ENCODE measurements at places on chromosomes 6 and 20.

DNA sequence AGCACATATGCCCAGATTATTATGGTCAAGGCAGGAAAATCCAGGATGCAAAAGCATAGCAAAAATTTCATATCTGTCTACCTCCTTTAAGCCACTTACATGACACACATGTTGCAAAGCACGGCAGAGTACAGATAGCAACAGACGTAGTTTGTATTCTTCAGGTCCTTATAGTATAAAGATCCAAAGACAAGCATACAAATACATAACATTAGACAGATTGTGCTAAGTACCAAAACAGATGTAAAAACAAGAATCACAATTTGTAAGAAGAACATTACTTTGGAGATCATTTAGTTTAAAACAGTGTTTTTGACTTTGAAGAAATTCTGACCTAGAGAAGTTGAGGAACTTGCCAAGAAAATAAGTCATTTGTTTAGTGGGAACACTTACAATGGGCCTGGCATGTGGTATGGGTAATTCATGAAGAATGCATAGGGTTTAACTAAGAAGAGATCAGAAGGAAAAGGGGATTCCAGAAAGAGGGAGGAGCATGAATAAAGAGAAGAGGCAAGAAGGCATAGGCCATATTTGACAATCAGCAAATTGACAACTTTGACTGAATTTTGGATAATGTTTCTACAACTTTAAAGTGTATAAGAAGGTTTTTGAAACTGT is 30.6 kb upstream of the LMBRD1 start:
- DNase-seq: no peak

DNA sequence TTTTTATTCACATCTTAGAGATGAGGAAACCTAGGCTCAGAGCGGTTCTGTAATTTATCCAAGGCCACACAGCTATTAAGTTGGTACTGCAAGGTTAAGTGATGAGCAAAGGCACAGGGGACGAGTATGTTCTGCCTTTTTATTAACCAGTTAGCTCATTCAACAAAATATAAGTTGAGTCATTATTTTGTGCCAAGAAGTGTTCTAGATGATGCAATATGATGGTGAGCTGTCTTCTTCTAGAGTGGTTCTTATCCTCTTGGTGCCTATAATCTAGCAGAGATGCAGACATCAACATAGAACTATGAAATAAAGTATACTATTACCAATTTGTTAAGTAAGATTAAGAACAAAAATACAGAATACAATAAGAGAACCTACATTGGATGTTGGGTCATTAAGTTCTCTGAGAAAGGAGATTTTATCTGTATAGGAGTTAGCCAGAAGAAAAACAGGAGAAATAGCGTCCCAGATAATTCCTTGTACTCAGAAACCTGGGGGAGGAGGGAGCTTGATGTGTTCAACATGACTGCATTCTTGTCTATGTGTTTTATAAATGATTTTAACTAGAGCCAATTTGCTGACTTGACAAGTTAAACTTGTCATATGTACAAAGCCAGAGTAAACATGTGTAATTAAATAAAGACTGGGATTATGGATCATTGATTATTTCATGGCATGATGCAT is 122.3 kb downstream of the TBXT start:
- no peak for DNase-seq

- no peak for DNase-seq
Observed at GRCh38 chr6:156776470-156776839, 723 bp upstream of the ARID1B start.

- no peak for DNase-seq
Observed at GRCh38 chr20:19966840-19967239, 50.3 kb upstream of the NAA20 start.

DNA sequence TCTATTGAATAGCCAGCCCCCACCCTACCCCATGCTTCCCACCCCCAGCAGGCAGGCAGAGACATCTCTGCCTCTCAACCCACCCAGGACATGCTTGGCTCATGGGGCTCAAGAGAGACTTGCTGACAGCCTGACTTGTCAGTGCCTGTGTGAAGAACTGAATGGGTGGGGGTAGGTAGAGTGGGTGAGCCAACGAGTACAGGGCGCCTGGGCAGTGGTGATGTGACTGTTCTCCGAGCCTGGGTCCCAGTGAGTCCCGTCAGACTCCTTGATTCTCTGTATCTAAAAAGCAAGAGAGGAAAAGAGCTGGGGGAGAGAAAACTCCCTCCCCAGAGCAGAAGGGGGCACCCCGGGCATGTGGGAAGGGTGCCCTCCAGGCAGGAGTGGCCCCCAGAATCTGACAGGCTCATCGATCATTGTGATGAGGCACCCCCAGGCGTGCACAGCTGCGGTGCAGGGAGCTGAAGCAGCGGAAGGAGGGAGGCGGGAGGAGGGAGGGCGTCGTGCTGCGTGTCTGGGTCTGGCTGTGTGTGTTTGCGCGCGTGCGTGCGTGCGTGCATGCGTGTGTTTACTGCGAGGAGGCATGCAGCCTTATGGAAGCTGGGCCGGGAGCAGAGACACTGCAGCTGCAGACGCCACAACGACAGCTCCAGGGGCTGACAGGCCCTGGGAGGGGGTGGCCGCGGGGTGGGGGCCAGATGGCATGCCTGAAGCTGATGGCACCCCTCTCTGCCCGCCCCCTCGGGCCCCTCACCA is 40.2 kb downstream of the FOXP4 start:
- no peak for DNase-seq

- DNase-seq: no peak
Observed at GRCh38 chr6:169237496-169238134, 16.0 kb downstream of the THBS2 start.

DNA sequence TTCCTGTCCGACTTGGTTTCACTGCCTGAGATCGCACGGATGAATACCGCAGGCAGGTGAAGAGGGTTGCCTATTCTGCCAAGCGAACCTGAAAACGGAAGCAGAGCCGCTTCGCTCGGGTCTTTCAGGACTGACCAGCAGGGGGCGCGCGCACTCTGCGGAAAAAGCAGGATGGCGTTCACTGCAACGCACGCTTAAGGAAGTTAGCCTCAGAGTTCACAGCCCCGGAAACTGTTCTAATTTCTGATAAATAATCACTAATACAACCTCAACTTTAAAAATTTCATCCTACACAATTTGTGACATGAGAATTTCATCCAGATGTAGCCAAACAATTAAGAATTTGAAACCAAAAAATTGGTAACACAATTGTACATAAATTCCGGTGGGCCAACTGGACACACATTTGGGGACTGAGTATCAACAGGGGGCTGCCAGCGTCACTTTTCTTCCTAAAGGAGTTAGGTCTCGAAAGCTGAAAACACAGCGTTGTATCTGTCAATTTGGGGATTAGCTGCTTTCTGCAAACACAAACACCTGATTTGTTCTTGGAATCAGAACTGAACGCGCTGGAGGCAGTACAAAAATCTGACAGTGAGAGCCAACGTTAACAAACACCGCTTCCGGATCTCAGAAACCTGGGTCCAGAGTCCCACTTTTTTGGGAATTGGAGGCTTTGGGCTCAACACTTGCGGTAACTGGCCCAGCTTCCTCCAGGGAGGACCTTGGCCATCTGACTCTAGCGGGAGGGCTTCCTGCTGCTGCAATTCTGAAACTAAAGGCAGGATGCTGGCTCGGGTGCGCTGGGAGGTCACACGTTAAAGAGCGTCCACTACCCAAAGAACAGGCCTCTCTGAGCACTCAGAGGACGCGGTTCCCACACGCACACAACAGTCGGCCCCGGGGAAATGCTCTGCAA is 8.8 kb downstream of the PXDC1 start:
- DNase-seq: no peak

- DNase-seq: no peak
Observed at GRCh38 chr20:7980332-7981046, 39.1 kb downstream of the TMX4 start.

GRCh38 chr6:17596085-17596484 is 4.0 kb upstream of the FAM8A1 start:
- DNase-seq: no peak

GRCh38 chr6:111806561-111807497 is 66.4 kb downstream of the FYN start:
- DNase-seq: no peak

DNA sequence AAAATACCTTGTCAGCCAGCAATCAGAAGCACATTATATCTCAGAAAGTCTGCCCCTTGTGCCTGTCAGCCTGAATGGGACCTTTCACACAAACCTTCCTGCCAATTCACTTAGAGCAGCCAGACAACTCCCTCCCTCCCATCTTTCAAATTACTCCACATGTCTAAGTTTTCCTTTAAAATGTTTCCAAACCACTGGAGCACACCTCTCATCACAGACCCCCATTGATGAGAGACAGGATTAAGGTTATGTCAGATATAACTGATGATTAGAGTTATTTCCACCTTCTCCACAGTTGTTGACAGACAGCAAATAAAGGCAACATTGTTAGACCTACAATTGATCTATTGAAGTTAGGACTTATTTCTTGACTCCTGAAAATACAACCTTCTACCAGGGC is 408.4 kb downstream of the PLCB1 start:
- DNase-seq: no peak

DNA sequence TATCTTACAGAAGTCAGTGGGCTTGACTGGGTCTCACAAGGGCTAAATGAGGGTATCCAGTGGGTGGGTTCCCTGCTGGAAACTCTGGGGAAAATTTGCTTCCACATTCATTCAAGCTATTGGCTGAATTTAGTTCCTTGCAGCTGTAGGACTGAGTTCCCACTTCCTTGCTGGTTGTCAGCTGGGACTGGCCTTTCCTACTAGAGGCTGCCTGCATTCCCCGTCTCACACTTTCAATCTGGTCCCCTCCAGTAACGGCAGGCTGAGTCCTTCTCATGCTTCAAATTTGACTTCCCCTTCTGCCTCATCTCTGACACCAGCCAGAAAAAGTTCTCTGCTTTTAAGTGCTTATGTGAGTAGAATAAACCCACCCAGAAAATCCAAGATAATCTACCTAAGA is 4.4 kb downstream of the CSNK2A1 start:
- no peak for DNase-seq

DNA sequence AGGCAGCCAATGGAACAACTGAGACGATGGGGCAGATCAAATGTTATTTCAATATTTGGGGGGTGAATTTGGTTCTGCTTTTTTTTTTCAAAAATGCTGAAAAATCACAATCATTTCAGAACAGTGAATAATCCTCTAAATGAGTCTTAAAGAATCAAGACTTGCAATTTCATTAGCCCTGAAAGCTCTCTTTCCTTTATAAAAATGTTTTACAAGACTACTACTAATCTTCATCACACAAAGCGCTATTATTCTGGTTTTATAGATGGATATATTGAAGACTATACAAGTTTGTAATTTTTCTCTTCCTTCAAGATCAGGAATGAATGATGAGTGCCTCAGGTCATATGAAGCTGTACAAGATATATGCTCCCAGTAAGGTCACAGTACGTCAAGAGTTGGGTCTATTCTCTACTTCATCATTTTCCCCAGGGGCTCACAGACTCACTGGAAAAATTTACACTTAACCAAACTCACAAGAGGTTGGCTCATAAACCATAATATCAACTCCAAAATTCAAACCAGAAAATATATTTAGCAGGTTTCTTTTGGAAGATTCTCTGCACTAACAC is 19.5 kb downstream of the RNF24 start:
- DNase-seq: no peak

DNA sequence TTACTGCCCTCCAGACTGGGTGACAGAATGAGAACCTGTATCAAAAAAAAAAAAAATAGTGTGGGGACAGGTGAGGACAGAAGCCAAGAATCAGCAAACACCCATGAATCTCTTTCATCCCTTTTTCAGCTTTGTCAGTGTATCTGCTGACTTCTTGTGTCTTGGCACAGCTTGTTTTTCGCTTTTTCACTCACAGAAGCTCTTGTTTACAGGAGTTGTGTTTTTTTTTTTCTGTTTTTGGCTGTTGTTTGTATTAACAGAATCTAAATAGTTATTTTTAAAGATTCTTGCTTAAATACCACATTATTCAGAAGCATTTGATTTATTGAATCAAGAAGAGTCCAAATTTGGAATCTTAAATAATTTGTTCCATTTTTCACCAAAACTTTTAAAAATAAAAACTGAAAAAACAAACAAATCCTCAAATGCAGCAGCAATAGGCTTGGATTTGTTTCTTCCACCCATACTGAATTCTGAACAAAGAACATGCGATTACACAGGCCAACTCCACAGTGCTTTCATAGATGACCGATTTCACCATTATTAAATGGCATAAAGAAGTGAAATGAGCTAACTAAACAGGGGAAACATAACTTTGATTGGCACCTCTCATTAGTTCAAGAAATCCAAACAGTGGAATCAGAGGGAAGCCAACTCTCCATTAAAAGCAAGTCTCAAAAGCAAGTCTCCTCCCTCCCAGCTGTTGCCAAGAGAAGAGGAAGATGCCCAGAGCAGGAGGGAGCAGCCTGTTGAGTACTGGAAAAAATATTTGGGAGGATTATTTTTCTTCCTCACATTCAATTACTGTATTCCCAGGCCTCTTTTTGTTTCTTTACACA is 27.2 kb upstream of the GPR63 start:
- no peak for DNase-seq

GRCh38 chr20:59752704-59753460 is 148.5 kb downstream of the PHACTR3 start:
- no peak for DNase-seq

GRCh38 chr6:39471954-39472659 is 149.6 kb upstream of the KCNK16 start:
- no peak for DNase-seq

DNA sequence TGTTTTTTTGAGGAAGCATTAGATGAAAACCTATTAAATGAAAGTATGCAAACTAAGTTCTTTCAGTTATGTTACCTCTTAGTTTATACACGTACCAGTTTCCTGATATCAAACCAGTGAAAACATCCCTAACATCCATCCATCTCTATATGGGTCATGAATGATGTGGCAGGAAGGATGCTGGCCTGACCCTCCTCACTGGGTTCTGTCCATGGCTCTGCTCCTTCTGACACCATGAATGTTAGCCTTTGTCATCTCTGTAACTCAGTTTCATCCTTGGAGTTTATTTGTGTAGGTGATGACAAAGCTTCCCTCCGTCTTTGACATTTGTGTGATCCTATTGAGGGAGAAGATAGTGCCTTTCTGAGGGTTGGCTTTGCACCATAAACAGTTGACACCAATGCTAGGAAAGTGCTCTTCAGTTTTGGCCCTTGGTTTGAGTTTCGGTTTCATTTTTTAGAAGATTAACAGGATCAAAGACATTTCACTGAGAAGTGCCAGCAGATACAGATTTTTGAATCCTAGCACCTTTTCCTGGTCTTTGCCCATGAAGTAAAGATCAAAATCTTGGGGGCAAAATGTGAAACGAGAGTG is 72.0 kb upstream of the SCGN start:
- DNase-seq: no peak

GRCh38 chr6:7692453-7692784 is 33.5 kb upstream of the BMP6 start:
- no peak for DNase-seq

- no peak for DNase-seq
Observed at GRCh38 chr6:107061125-107062020, 33.4 kb downstream of the MTRES1 start.

GRCh38 chr20:48794816-48795457 is 32.9 kb downstream of the PREX1 start:
- no peak for DNase-seq

All from GOT3 (cell line).